Stimulated activated CD4-positive, alpha-beta T cell treated with anti-CD3 and anti-CD28 coated beads, Interleukin-1b, Interleukin-23, amount 100 ng/mL, for 1 hour (primary cell): ENCODE measurements at places on chromosomes 3 and 15.

GRCh38 chr3:192033246-192033645 lies 572.3 kb downstream of the PYDC2 start:
- no peak for DNase-seq

DNA sequence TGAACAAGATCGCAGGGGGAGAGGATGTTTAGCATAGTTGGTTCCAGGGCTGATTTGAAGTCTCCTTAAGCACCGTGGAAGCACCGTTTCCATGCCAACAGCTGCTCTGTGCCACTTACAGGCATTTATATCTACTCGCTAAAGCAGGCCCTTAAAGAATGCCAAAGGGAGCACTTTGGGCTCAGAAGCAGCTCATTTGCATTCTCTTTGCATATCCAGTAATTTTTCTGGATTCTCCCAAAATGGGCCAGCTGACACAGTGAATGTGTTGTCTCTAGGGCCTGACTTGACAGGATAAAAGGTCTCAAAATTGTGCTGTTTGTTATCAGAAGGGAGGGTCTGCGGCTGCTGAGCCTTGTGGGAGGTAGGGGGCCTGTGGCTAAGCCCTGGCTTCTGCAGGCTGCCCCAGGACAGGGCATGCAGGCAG lies 138.6 kb downstream of the FBLN2 start:
- no peak for DNase-seq

- no peak for DNase-seq
Observed at GRCh38 chr3:48598323-48599076, 3.4 kb upstream of the COL7A1 start.

GRCh38 chr3:82927309-82928253 lies 1166.1 kb upstream of the GBE1 start:
- DNase-seq, result no peak

GRCh38 chr3:102661707-102662497 lies 227.1 kb downstream of the ZPLD1 start:
- no peak for DNase-seq

GRCh38 chr3:59513570-59513969 lies 463.7 kb upstream of the CFAP20DC start:
- no peak for DNase-seq

DNA sequence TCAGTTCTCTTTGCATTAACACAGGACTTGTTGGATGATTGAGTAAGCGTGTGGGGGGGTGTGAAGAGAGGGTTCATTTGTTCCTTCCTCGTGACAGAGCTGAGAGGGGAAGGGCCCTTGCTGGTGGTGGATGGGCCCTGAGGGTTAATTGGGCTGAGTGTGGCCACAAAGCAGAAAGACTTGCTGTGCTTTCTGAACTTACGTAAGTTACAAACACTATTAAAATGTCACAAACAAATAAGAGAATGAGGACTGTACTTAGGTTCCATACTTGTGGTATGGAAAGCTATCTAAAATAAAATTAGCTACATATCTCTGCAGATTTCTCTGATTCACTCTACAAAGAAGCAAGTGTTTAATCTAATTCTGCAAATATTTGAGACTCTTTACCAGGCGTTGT lies 231.3 kb downstream of the LPP start:
- DNase-seq, result no peak

GRCh38 chr15:90512276-90512675 lies 17.4 kb upstream of the CRTC3 start:
- no peak for DNase-seq

GRCh38 chr3:37666618-37667017 lies 195.1 kb upstream of the CTDSPL start:
- DNase-seq, result no peak

- DNase-seq, result no peak
Observed at GRCh38 chr3:83233715-83234114, 1472.3 kb upstream of the GBE1 start.

DNA sequence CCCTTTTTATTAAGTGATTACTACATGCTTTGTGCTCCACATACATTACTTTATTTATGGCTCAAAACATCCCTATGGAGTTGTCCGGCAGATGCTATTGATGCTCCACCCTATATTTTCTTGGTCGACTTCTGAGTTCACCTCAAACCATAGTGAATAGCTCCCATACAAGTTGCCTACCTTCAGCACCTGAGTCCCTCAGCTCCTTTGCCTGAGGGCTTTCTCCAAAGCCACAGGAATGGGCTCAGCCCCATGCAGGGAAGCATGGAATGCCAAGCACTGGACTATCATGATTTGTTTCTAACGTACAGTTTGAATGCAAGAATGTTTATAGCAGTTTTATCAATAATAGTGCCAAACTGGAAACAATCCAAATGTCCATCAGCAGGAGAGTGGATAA lies 124.8 kb upstream of the TNIK start:
- DNase-seq, result no peak

- no peak for DNase-seq
Observed at GRCh38 chr3:138440121-138440521, 5.7 kb downstream of the ESYT3 start.

DNA sequence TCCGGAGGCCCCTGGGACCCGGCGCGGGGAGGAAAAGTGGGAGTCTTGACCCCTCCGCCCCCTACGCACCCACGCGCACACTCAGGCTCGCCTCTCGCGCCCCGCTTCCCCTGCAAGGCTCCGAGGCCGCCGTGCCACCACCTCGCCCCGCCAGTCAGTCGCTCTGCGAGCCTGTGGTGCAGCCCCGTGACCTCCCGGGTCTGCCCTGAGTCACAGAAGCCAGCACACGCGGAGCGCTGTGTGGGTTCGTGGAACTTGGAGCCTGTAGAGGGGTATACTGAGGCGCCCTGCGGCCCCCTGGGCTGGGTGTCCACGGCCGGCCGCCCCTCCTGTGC lies 380 bp upstream of the ALS2CL start:
- DNase-seq, result no peak

GRCh38 chr3:141109751-141110150 lies 58.6 kb downstream of the SPSB4 start:
- DNase-seq, result no peak

DNA sequence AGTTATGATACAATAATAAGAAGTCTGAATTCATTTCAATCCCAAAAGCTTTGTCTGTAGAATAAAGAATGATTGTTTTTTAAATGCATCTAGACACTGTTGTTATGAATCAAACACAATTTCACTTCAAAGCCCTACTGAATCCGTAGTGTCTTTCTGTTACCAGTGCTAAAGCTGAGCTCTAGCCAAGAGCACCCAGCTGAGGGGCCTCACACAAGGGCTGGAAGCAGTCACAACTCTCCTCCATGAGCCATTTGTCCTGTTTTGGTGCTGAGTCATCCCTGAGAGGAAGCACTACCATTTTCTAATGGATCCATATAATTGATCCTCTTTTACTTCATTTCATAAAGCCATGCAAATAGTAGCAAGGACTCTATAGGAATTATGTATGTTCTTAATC lies 158.2 kb upstream of the ANKRD28 start:
- DNase-seq, result no peak

DNA sequence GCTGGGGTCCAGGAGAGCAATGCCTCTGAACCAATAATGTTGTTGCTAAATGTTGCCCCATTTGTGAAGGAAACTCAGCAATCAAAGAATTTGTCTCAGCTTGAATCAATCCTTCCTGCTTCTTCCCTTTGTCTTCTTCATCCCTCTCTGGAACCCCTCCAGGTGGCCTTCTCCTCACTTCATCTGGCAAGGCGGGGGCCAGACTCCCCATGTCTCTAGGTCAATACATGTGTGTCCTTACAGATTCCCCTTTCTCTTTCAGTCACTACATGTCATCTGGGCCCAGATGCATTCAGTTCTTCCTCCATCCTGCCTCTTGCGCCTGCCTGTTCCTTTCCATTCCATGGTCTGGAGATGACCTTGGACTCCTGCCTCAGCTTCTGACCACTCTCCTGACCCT lies 8.0 kb upstream of the LTF start:
- no peak for DNase-seq

DNA sequence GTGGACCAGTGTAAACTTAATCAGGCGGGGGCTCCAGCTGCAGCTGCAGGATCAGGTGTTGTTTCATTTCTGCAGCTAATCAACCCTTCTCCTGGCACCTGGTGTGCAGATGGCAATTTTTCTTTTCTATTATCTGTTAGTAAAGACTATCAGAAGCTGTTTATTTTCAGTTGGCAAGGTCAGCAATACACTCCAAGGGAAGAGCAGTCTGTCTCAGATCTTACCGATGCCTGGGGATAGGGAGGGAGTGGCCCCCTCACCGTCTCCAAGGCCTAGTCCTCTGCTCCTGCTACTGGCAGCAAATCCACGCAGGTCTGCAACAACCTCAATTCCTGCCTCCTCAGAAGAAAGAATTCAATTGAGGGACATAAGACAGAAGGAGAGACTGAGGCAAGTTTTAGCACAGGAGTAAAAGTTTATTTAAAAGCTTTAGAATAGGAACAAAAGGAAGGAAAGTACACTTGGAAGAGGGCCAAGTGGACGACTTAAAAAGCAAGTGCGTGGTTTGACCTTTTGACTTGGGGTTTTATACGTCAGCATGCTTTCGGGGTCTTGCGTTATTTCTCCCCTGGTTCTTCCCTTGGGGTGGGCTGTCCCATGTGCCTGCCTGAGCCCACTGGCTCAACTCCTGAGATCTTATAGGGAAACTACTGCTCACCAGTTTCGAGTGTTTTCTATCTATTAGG lies 9.2 kb downstream of the CCRL2 start:
- no peak for DNase-seq

GRCh38 chr3:82610236-82610635 lies 848.8 kb upstream of the GBE1 start:
- DNase-seq, result no peak

DNA sequence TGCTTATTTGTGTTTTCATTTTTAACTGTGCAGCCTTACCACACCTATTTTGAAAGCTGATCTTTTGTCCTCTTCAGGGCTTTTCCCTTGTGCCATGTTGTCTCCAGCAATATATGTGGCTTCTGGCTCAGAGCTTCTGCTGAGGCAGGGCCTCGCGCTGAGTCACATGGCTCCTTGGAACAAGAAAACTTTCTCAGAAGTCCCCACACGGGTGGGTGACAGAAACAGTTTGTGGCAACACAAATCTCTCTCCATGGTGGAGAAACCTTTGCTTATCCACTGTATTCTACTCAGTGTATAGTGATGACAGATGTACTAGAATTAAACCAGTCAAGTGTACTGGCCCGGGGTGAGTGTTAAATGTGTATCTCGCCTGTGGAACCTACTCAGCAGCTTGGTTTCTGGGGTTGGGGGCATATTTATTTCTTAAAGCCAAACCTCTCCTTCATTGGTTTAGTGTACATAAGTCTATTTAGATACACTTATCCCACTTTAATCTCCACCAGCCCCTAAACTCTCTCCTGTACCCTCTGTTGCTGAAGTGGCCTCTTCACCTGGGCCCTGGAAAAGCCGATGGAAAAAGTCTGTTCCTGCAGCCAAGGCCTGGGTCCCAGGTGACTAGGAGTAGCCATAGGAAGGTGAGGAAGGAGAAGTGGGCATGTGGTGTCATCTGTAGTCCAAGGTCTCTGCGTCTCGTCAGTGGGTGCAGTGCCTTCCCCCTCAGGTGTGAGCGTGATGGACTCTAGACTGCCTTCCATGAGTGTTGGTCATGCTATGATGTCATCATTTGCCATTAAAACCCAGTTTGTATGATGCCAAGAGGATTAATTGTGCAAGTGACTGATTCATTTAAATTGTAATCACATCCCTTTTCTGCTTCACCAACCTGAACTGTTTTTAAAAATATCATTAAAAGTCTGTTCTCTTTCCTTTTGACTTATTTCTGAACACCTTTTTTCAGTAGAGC lies 3.2 kb upstream of the FBXL22 start:
- no peak for DNase-seq

DNA sequence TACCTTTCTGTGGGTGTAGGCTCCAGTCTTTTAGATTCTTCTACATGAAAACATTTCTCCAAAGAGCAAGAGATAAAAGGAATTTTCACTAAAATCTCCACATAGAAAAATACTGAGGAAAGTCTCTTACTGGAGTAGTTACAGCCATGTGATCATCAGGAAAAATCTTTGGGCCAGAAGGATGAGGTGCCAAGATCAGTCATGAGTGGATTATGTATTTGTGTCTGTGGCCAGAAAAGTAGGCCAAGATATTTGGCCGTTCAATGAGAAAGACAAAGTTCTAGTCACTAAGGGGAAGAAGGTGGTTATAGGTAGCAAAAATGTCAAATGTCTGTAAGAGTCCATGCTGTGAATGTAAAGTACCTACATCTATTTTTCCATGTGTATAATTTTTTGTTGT lies 339.3 kb downstream of the NSUN3 start:
- DNase-seq, result no peak

- DNase-seq, result no peak
Observed at GRCh38 chr3:161523916-161524315, 27.3 kb downstream of the OTOL1 start.

DNA sequence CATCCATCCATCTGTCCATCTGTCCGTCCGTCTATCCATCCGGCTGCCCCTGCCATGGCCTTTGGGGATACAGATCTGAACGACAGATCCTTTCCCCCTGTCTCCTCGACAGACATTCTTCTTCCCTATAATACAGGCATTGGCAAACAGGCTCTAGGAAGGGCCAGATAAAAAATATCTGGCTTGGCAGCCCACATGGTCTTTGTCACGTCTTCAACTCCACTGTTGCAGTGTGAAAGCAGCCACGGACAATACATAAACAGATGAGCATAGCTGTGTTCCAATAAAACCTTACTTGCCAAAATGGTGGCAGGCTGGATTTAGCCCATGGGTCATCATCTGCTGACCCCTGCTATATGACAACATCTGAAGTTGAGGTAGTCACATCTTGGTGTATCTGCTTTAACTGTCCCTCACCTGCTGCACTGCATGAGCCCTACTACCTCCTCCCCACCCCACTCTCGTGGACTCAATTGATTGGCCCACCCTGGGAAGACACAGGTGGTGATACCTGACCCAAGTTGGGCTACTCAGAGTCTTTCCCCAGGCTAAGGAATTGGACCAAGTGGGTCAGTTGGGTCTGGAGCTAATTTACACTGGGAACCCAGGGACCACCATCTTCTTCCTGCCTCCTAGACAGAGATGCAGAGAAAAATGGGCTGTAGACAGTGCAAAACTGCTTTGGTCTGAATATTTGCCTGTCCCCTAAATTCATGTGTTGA lies 128.4 kb upstream of the SMAD3 start:
- no peak for DNase-seq

DNA sequence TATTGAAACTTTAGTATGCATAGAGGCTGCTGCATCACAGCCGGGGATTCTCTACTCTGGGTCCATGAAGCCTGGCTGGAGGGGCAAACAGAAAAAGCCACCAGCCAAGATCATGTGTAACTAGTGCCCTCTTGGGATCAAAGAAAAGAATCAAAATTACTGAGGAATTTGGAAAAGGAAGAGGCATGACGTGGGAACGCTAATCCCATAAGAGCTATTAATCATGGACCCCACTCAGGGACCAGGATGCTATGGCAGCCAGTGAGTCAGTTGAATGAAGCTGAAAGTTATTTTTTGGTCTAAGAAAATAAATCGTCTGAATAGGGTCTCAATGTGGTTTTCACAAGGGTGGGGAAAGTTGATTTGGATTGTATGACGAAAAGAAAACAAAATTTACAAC lies 1165.1 kb downstream of the ROBO2 start:
- no peak for DNase-seq

- DNase-seq, result no peak
Observed at GRCh38 chr3:46131884-46132450, 76.1 kb downstream of the CCR1 start.
